ENCODE measurements at places on chromosomes 2 and 18.
A peak's percentile ranks its signal among the peaks of the same experiment; 100 is the strongest.

DNA sequence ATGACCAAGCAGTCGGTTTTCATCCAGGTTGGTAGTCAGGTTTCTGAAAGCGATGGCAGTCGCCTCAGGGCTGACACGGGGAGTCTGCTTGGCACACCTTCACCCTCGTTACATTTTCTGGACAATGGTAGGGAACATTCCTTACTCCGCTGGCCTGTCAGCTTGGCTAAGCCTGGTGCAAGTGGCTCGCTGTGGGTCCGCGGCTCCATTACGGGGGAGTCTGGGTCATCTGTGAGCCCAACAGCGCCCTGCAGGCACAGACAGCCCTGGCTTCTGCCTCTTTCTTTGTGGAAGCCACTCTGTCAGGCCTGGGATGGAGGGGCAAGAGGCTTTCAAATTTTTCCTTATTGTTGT lies 95.6 kb downstream of the HDAC4 start:
- DNase-seq = no peak

DNA sequence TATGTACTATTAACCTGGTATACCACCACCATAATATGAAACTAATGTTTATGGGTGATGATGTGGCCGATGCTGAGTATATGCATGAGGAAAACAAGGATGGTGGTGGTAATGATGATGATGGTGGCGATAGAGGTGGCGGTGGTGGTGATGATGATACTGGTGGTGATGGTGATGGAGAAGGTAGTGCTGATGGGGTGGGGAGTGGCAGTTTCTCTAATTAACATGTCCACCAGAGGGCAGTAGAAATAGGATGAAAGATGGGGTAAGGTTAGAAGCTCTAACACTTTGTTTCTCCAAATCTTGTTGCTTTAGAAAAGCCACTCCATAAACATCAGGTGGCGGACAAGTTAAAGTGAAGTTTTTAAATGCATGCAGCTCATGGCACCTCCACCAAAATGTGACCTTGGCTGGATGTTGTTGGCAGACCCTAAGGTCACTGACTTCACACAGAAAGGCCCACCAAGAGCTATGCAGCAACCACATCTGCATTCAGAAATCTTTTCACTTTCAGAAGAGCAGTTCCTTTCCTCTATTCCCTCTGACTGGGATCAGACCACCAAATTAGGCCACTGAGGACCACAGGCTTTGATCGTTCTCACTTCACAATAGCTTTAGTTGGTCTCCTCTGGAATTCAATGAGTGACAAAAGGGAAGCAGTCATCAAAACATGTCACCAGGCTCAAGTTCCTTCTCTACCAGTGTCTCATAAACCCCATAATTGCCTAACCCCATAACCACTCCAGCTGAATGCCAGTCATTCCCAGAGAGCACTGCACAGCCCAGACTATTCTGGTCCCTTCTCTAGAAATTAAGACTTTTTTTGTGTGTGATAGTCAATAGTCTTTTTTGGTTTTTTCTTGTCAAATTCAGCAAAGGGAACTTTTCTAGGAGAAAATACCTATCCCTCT lies 7.5 kb upstream of the BCL11A start:
- no peak for DNase-seq

- DNase-seq = no peak
Measured at GRCh38 chr2:101794141-101794540, 96.6 kb downstream of the MAP4K4 start.

DNA sequence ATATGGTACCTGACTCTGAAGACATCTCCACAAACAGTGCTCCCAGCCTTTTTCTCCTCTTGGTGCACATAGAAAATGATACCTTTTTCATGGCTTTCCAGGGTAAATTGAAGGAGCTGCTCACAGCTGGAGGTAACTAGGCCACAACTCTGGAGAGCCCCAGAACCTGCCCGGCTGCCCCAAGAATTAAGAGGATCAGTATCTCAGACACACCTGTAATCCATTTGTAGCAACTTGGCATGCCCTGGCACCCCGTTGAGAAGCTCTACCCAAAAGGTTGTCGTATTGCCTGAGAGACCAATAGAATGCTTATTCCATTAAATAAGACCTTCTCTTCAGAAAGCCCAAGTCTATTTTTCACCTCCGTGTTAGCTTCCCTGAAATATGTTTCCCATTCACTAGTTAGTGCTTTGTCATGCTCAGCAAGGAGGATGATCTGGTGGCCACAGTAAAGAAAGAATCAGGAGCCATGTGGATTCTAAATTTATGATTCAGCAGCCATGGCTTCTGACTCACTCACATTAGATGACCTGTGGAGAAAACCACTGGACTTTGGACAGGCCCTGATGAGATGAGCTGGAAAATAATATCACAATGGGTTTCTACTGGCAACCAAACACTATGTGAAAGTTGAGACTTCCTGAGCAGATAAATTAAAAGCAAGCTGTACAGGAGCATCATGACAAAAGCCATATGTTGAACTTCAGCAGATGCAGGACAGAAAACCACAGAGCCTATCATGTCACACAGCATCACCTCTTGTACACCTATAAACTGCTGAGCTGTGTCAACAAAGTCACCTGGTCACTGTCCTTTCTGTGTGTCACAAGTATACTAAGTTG lies 253.3 kb upstream of the OSR1 start:
- no peak for DNase-seq

DNA sequence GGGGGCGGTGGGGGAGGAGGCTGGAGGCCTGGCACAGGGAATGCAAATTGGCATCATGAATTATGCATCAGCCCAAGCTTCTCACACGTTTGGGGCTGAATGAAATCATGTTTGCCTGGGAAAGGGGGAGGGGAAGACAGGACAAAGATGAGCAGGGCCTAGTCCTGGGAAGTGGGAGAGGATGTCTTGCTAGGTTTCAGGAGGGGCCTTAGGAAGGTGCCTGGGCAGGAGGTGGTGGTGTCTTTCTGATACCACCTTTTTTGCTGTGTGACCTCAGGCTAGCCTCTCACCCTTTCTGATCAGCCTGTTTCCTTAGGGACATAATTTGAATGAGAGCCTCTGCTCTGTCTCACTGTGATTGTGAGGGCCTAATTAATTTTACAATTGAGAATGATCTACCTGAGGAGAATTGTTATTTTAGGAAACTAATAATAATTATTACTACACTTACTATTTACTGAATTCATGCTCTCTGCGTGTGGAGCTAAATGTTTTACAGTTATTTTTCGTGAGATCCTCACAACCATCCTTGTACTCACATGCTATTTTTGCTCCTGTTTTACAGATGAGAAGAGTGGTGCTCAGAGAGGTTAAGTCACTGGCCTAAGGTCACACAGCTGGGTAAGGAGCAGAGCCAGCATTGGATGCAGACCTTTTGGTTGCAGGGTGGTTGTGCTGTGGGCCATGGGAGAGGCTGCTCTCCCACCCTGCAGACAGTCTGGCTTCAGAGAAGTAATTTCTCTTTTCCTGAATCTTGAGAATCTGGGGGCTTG lies 39.6 kb downstream of the INHBB start:
- no peak for DNase-seq

- no peak for DNase-seq
Measured at GRCh38 chr18:48842259-48843061, 108.3 kb downstream of the SMAD7 start.

GRCh38 chr2:43111788-43112554 lies 114.4 kb downstream of the ZFP36L2 start:
- no peak for DNase-seq

GRCh38 chr2:20917719-20918572 lies 95.0 kb upstream of the LDAH start:
- no peak for DNase-seq

- DNase-seq = peak; percentile 28
Measured at GRCh38 chr2:38750011-38750890, 910 bp downstream of the SRSF7 start.

DNA sequence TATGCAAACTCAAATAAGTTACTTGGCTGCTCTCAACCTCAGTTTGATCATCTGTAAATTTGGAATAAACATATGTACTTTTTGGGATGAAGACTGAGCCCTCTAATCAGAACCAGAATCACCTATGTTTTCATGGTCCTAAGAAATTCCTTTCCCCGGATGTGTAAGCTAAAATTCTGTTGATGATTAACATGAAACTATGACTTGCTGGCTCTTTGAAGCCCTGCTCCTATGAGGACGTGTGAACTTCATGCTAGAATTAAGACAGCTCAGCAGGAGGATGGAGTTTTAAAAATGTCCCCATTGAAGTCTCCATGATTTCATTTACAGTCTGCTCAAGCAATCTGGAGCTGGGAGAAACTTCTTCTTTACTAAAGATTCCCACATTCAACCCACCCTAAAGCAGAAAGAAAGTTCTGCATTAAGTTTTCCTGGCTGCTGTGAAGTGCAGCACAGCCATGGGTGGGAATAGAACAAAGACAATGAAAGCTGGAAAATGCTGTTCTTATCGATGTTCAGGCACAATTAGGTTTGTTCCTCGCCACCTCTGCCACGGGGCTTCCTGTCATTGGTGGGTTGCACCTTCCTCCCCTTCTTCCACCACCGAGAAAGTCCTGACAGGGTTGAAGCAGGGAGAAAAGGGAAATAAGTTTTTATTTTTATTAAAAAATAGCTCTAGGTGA lies 50.9 kb downstream of the ADCYAP1 start:
- DNase-seq = no peak

DNA sequence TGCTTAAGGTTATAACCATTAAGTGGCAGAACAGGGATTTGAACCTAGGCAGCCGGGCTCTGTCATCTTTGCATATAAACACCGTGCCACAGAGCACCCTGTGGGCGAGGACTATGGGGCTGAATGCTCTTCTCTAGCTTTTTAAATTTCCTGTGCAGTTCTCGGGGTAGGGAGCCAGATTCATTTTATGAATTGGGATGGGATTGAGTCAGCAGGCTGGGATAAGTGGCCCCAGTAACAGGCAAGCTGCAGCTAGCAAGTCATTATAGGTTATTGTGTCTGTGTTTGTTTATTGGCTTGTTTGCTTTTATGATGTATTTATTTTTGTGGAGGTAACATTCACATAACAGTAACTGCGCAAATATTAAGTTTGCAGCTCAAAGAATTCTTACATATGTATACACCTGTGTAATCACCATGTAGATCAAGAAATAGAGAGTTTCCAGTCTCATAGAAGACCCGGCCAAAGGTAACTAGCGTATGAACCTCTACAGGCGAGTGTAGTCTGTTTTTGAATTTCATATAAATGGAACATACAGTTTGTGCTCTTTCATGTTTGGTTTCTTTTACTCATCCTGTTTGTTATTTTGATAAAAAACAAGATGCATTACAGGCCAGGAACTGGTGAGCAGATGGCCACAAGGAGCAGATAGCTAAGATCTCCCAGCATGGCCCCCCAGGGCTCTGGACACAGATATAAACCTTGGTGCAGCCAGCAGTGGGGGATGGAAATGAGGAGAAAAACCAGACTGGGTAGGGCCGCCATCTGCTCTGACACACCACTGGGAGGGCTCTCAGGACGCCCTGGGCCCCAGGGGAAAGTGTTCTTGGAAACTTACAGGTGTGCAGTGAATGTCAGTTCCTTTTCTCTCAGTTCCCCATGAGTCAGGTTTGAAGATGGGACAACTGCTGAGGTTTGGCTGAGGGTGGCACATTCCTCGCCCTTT lies 49.2 kb upstream of the GPR155 start:
- DNase-seq = no peak

DNA sequence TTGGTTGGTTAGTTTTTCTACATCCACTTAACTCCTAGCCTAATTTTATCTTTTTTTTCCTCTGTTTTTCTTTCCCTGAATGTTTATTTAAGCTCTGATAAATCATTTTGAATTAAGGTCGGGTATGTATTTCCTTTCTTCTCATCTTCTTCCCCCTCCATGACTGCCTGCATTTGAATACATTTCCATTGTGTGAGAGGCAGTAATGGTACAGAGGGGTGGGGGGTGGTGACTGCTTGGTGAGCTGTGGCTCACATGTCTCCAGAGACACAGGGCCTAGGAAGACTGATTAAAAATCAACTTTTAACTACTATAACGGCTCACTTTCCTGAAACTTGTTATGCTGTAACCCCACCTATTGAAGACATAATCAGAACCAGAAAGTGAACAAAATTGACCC lies 58.0 kb downstream of the NEDD4L start:
- DNase-seq = no peak

Data from stimulated activated CD4-positive, alpha-beta T cell treated with anti-CD3 and anti-CD28 coated beads, TNF-alpha, amount 100 ng/mL, for 24 hours (primary cell).